Anterior cingulate cortex (tissue), 58 donors: ENCODE measurements at places on chromosomes 5 and 9.

DNA sequence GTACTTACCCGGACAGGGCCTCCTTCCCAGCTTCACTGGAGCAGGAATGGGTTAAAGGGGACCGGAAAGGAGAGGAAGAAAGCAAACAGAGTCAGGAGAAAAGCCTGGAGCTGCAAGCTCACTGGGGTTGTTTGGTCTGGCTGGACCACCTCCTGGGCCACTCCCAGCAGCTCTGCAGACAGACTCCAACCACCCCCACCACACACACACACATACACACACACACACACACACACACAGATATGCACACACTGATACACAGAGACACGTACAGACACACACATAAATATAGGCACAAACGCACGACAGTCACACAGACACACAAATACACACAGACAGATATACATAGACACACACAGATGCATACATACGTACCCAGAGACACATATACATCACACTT lies 34.9 kb upstream of the SYNPO start:
- no peak for DNase-seq

DNA sequence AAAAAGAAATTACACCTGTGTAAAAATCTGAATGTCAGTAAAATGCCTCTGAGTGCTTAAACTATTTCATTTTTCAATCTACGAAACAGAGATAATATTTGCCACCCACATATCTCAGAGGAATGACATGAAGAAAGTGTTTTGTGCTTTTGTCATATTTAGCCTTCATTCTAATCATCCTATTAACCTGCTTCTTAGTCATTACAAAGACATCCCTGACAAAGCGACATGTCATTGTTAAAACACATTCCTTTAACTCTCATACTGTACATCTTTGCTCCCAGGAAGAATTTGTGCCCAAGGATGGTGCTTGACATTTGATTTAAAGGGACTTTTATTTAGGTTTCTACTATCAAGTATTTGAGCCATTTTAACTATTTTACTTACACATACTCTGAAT lies 275.9 kb downstream of the DMRTA1 start:
- DNase-seq = no peak

DNA sequence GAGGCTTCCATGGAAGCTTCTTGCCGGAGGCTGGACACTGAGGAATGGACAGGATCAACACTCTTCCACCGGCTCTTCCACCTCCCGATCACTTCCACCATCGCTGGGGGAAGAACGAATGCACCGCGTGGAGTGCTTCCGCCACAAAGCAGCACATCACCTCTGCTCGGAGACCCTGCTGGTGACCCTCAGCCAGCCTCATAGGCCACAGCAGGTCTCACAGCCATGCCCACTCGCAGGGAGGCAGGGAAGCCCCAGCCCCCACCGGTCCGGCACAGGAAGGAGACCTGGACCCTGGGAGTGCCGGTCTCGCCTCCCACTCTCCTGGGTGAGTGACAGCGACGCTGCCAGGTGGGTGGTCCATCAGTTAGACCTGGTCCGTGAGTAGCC lies 4.7 kb downstream of the MRPL36 start:
- no peak for DNase-seq

DNA sequence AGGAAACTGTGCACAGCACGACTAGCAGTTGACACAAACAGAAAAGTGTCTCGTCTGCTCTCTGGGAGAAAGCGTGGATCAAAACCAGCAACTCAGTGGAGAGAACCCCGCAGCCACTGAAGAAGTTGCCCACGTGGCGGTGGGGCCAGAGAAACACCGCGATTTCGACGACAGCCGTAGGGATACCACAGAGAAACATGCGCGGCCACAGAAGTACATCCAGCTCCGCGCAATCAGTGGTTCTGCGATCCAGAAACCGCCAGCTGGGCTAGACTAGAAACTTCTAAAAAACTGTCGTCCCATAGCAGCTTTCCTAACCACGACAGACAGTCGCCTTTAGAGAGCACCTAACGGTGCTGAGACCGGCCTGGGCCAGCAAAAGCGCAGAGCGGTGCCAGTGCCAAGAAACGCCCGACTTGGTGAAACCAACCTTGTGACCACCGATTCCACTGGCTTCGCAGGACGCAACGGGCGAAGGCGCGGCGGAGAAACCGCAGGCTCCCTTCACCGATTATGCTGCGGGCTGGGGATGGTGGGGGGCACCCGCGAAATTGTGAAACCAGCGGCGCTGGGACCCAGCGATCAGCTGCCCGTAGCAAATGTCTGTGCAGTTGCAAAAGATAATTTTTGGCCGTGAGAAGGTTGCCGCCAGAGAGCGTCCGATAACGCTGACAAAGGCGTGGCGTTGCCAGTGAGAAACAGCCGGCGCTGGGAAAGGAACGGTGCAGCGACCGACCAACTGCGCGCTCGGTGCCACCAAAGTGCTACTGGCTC lies 2.7 kb upstream of the ANXA2R start:
- DNase-seq = peak; percentile 40

GRCh38 chr9:127290561-127291065 lies 26.0 kb downstream of the GARNL3 start:
- no peak for DNase-seq

DNA sequence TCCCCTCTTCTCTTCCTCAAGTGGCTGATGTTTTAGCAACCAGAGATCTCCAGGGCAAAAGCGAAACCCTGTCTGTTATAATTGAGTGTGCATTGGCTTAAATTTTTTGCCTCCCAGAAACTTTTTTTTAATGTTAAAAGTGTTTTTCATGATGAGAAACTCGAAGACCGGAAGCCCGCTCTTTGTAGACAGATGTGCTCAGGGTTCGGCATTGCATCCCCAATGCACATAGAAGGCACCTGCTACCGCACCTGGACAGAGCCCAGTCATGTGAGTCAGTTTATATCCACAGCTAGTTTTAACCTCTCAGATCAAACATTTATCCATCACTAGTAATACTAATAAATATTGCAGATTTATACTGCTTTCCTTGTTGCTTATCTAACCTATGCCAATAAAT lies 19.5 kb upstream of the NADK2 start:
- no peak for DNase-seq

DNA sequence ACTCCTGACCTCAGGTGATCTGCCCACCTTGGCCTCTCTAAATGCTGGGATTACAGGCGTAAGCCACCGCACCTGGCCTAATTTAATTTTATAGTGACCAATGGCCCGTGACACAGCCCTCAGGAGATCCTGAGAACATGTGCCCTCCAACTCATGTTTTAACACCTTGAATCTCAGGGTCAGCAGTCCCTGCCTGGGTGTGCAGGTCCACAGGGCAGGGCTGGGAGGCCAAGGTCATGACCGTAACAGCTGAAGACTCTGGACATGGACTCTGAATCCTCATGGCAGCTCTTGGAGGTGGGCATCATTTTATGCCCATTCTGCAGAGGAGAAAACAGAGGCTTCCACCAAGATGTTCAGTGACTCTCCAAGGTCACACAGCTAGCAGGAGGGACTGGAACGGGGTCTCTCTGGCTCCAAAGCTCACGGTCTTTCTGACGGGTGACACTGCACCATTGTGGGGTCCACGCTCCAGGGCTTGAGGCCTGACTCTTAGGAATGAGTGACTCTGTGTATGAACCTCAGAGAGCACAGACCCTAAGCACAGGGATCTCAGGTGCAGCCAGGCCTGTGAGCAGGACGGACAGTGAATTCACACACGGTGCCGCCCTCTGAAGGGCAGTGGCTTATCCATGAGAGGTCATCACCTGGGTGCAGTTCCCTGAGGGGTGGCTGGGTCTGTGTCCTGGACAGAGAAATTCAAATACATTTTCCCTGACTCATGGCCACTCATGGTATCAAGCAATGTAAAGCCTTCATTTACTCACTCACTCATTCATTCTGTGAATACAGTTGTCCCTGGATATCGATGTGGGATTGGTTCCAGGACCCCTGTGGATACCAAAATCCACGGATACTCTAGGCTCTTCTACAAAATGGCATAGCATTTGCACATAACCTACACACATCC lies 32.8 kb upstream of the LAMC3 start:
- no peak for DNase-seq

DNA sequence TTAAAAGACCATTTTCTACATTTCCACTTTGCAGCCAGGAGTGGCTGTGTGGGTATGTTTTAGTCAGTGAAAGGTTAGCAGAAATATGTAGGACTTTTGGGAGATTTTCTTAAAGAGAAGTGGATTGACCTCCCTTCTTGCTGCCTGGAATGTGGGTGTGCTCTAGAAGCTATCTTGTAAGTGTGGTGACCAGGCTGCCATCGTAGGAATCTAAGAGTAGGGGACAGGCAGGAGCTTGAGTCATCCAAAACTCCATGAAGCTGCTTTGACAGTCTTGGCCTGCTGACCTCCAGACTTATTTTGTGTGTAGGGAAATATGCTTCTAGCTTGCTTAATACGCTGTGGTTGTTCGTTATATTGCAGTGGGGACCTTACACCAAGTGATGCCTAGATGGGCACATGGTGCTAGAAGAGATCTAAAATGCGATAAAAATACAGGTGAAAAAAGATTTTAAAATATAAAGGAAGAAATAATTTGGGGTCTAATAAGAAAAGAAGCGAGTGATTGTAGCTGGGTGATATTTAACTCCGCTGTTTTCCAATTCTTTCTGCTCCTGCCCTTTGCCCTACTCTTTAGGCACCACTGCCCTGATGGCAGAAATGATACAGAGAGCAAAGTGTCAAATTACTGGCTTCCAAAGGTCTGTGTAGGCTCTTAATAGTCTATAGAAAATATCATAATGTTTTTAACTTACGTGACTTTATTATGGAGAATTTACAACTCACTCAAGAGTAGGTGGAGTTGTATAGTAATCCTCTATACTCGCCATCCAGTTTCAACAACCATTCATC lies 298.2 kb upstream of the ZNF608 start:
- DNase-seq = no peak

DNA sequence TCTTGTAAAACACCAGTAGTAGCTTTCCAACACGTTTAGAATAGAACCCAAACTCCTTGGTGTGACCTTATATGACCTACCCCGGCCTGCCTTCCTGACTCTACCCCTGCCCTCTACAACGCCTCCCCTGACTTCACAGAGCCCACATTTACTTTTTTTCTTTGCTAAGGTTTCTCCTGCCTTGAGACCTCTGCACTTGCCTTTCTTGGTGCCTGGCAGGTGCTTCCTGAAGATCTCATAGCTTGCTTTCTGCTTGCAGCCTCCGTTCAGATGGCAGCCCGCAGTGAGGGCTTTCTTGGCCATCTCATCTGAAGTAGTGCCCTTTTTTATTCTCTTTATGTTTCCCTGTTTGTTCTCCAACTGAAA lies 24.3 kb downstream of the NUP214 start:
- DNase-seq = no peak

DNA sequence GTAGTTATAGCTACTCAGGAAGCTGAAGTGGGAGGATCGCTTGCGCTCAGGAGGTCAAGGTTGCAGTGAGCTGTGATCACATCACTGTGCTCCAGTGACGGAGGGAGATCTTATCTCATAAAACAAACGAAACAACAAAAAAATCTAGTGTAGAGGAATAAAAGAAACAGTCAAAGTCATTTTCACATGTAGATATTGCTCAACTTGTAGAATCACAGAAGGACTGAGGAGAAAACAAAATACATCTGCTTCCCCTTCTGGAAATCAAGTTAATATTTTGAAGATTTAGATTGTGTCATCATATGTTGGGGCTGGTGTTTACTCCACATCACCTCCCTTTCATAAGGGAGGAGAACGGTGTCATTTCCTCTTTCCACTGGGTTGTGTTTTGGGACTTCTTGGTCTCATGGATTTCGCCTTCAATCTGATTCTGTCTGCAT lies 8.2 kb upstream of the SLC46A2 start:
- no peak for DNase-seq

DNA sequence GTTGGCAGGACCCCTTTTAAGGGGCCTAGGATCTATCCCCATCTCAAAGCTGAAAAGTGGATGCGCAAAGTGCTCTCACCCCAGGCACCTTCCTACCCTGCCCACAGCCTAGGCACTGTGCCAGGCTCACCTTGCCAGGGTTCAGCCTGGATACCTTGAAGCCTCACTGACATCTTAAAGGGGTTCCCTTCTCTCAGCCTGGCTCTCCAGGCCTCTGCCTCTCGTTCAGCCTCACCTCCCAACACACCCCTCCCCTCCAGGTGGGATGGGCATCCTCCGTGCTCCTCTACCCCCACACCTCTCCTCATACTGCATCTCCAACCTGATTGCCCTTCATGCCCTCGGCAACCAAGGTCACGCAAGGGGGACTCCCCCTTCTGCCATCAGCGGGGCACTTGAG lies 25.5 kb downstream of the TNIP1 start:
- DNase-seq = no peak

GRCh38 chr5:68592351-68592750 lies 376.8 kb downstream of the PIK3R1 start:
- DNase-seq = no peak

- no peak for DNase-seq
Observed at GRCh38 chr5:158988987-158989730, 110.6 kb downstream of the EBF1 start.

- DNase-seq = no peak
Observed at GRCh38 chr5:150133581-150134197, 22.0 kb downstream of the PDGFRB start.

- no peak for DNase-seq
Observed at GRCh38 chr5:126633552-126633951, 32.8 kb downstream of the PHAX start.

DNA sequence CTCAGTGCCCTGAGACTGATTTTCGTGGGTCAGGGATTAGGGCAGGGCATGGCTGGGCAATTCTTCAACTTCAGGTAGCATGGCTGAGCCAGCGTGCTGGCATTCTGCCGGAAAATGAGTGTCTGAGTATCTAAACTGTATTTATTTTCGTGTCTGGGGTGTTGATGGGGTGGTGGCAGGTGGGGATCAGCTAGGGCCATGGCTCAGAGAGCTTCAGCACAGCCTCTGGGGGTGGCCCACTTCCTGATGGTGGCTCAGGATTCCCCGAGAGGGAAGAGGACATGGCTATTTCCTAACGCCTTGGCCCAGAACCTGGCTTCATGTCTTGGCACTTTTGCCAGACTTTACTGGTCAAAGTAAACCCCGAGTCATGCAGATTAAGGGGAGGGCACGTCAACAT lies 260.5 kb downstream of the GADD45G start:
- DNase-seq = no peak

GRCh38 chr5:56814963-56815657 lies at the start of gene MAP3K1:
TSS of gene MAP3K1 (plus strand) at chr5:56815549. CDS start at chr5:56815574, 25 bp downstream.
- DNase-seq = peak; percentile 75

DNA sequence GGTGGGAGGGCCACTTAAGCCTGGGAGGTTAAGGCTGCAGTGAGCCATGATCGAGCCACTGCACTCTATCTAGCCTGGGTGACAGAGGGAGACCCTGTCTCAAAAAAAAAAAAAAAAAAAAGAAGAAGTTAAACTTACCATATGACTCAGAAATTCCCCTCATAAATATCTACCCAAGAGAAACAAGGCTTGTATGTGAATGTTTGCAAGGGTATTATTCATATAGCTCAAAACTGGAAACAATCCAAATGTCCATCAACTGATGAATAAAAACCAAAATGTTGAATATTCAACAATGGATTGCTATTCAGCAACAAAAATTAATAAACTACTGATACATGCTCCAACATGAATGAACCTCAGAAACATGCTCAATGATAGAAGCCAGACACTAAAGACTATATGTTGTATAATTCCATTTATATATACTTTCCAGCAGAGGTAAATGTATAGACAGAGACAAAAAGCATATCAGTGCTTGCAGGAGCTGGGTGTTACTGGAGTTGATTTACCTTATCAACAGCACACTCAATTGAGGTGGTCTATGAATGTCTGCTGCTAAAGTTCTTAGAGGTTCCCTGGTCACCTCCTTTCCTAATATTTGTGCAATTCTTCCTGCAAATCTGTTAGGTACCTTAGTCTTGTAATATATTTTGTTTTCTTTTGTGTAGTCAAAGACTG lies 5.3 kb upstream of the SREK1 start:
- no peak for DNase-seq
